ENCODE measurements at places on chromosomes 2 and 18. TPM values are rescaled to one million over a fixed set of nuclear protein-coding genes. Genes with fewer than 3 reads are reported as not detected.

ALPP gene
- 0.82 TPM for total RNA-seq

LRRTM1 gene
- 0.66 TPM for total RNA-seq

PLEK gene
- total RNA-seq: 2.6 TPM

CNDP1 gene
- total RNA-seq: 0.35 TPM

IL37 gene
- not detected for total RNA-seq

UGT1A5 gene
- not detected for total RNA-seq

AQP12A gene
- total RNA-seq: not detected

CYRIA gene
- 13.2 TPM for total RNA-seq

LYPD6 gene
- total RNA-seq: 0.91 TPM

ATP6V1C2 gene
- total RNA-seq: 1.8 TPM

THUMPD2 gene
- total RNA-seq: 15.4 TPM

GCG gene
- not detected for total RNA-seq

GPR75 gene
- 2.8 TPM for total RNA-seq

PAIP2B gene
- 20.1 TPM for total RNA-seq

MIB1 gene
- 46.7 TPM for total RNA-seq

ABCA12 gene
- not detected for total RNA-seq

EMILIN1 gene
- 264 TPM for total RNA-seq

- H3K4me3 ChIP-seq: no peak overlapping the region
- H3K27ac ChIP-seq: no peak overlapping the region
These were observed 10.9 kb downstream of the KLF7 start for GRCh38 chr2:207154556-207155510.

- no peak for DNase-seq
- no peaks in the 10 kb centered on the region for H3K27me3 ChIP-seq
- no peaks in the 10 kb centered on the region for H3K36me3 ChIP-seq
- no peak overlapping the region for H3K4me3 ChIP-seq
- no peak overlapping the region for H3K27ac ChIP-seq
These were observed 106.1 kb upstream of the EML6 start for GRCh38 chr2:54617409-54617808.

DNA sequence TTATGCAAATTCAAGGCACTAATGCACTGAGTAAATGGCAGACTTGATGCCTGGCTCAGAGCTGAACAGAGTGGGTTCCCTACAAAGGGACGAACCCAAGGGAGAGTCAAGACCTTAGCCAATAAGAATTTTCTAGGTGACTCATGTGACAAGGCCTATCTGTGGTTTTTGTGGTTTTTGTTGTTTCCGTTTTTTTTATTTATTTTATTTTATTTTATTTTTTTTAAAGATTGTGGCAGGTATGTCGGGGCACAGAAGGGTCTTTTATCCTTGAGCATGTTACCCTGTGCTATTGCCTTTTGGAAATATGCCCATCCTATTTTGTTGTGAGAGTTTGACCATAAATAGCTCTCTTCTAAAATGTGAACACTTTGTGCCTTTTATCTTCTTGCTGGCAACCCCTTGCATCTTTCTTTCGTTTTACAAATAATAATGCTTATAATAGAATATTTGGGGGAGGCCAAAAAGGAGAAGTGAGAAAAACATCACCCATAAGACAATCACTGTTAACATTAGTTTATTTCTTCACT is 113.4 kb upstream of the AQP4 start:
- no peak overlapping the region for H3K27ac ChIP-seq
- no peaks in the 10 kb centered on the region for H3K36me3 ChIP-seq
- H3K4me1 ChIP-seq: peaks cover 2% of the 10 kb centered on the region
- no peak for DNase-seq
- no peak overlapping the region for H3K4me3 ChIP-seq

DNA sequence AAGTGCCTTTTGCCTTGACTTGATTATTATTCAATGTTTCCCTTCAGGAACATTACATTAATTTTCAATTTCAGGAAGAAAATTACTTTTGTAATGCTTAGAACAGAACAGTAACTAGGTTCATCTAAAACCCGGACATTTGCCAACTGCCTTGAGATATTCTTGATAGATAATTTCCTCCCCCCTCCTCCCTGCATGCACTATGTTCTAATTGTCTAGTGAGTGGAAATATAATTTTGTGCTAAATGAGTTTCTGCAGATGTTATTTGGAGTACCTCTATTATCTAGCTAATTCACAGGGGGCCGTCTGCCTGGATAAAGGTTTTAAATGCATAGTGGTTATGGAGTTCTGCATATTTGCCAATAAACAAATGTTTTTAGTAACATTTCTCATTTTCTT is 200.3 kb upstream of the SLC39A10 start:
- H3K4me1 ChIP-seq: no peaks in the 10 kb centered on the region
- H3K36me3 ChIP-seq: no peaks in the 10 kb centered on the region
- no peak overlapping the region for H3K27ac ChIP-seq
- DNase-seq: no peak
- no peak overlapping the region for H3K4me3 ChIP-seq
- H3K27me3 ChIP-seq: no peaks in the 10 kb centered on the region

DNA sequence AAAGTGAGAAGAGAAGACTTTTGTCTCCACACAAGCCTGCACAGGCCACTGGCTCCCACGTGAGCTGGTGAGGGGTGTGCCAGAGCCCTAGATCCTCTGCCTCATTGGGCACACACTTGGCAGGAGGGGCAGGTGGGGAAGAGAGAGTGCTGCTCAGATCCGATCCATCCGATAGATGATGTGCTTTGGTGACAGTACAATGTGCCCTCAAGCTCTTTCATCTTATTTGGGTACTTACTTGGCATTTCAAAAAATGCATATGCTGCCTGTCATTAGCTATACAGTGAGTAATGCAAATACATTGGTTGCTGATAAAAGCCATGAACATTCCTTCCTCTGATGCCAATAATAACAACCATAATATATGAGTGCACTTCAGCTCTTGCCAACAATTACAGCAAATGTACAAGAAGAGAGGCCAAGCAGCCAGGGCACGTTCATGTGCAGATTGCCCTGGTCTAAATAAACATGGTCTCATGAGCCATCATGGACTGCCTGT is 255.3 kb downstream of the VAPA start:
- no peak overlapping the region for H3K4me3 ChIP-seq
- no peaks in the 10 kb centered on the region for H3K36me3 ChIP-seq
- DNase-seq: no peak

DNA sequence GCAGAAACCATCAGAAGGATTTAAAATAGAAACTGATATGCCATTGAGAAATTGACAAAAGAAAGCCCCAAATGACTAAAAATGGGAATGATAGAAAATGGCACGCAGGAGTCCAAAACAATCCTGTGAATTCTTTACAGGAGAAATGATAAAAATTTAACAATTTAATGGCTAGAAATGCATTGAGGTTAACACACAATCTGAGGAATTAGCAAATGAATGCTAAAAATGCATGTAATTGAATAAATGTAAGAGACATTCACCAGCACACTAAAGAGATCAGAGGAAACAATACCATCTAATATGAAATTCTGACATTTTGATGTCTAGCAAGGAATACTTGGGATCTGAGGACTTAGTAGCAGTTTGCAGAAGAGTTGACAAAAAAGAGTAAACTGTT is 37.0 kb downstream of the MARCHF4 start:
- no peak overlapping the region for H3K27ac ChIP-seq
- peaks cover 6% of the 10 kb centered on the region for H3K4me1 ChIP-seq
- DNase-seq: no peak
- H3K27me3 ChIP-seq: no peaks in the 10 kb centered on the region
- H3K4me3 ChIP-seq: no peak overlapping the region

GRCh38 chr2:161420406-161421074 is 4.4 kb downstream of the TBR1 start:
- no peaks in the 10 kb centered on the region for H3K36me3 ChIP-seq
- H3K27me3 ChIP-seq: peaks cover 2% of the 10 kb centered on the region
- H3K4me1 ChIP-seq: peaks cover 12% of the 10 kb centered on the region

DNA sequence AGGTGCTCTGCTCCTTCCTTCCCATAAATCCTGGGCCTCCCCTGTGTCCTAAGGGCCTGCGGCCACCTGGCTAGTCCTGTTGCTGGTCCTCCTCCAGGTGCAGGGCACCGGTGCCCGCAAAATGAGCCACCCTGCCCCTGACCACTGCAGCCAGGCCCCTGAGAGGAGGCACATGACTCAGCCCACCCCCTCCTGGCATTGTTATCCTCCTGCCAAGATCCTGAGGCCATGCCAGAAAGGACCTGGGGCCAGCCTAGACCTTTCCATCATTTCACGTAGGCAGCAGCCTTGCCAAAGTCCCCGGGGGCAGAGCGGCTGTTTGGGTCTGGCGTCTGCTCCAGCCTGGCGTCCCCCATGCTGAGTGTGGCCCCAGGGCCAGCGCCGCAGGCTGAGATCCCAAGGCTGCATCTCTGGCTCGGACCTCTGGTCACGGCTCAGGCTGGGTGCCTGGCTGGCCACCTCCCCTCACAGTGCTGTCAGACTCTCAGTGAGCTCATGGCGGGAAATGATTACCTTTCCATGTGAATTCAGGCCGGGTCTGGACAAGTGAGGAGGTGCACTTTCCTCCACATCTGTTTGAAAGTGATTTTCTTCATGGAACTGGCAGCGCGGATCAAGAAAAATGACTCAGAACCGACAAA is 81.0 kb downstream of the NDUFA10 start:
- no peak overlapping the region for H3K27ac ChIP-seq
- H3K4me3 ChIP-seq: no peak overlapping the region
- H3K27me3 ChIP-seq: no peaks in the 10 kb centered on the region
- DNase-seq: no peak

GRCh38 chr2:190519975-190520767 is 14.4 kb downstream of the NEMP2 start:
- no peaks in the 10 kb centered on the region for H3K36me3 ChIP-seq
- DNase-seq: no peak

DNA sequence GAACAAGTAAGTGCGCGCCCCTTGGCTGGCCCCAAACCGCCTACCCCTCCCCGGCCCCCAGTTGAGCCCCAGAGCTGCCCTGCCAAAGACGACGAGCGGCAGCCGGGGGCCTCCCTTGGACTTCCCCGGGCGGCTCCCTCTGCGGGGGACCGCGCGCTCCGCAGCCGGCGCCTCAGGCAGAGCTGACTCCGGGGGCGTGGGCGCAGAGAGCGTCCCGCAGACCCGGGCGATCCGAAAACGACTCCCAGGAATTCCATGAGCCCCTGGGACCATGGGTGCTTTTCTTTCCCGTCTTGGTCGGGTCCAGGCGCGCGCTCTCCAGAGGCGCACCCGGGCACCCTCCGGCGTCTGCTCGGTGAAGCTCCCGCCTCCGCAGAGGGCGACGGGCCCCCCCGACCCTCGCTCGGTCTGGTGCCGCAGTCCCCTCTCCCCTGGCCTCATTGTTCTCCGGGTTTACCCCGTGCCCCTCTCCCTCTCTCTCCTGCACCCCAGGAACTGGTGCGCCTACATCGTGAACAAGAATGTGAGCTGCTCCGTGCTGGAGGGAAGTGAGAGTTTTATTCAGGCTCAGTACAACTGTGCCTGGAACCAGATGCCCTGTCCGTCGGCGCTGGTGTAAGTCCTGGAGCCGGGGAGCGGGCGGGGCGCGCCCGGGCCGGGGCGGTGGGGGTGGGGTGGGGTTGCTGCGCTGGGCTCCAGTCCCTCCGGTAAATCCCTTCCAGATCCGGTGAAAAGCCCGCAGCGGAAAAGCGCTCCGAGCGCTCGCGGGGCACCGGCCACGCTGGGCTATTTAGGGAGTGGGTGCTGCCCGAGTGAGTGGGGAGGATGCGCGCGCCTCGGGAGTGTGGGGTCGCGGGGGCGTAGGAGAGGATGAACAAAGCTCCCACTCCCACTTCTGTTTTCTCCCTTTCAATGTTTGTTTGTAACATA is 776 bp downstream of the EMILIN2 start:
- H3K4me1 ChIP-seq: peaks cover 4% of the 10 kb centered on the region
- peak overlapping the region; percentile 83 for H3K27ac ChIP-seq
- peak overlapping the region; percentile 56 for H3K4me3 ChIP-seq
- no peaks in the 10 kb centered on the region for H3K27me3 ChIP-seq

DNA sequence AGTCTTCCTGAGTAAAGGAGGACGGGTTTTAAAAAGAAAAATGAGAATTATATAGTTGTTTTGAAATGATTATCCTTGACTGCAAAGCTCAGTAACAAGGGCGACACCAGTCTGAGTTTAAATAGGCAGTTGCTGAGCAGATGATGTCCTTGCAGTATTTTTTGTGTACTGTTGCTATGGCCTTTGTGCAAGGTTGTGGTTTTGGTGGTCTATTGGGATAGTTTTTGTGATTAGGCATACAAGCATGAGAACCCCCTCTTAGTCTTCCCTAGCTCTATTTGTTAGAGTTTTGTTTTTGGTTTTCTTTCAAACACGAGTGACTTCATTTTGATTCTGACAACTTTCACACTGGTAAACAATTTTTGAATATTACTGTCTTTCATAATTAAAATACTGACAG is 64.1 kb downstream of the TAF4B start:
- no peaks in the 10 kb centered on the region for H3K27me3 ChIP-seq
- no peaks in the 10 kb centered on the region for H3K4me1 ChIP-seq
- no peaks in the 10 kb centered on the region for H3K36me3 ChIP-seq
- no peak overlapping the region for H3K4me3 ChIP-seq
- DNase-seq: no peak

GRCh38 chr2:109368798-109369197 is 239.8 kb downstream of the SH3RF3 start:
- H3K27me3 ChIP-seq: no peaks in the 10 kb centered on the region
- peak; percentile 19 for DNase-seq
- no peak overlapping the region for H3K4me3 ChIP-seq
- H3K36me3 ChIP-seq: no peaks in the 10 kb centered on the region
- no peak overlapping the region for H3K27ac ChIP-seq

- H3K27me3 ChIP-seq: no peaks in the 10 kb centered on the region
- no peak overlapping the region for H3K4me3 ChIP-seq
- H3K4me1 ChIP-seq: peaks cover 5% of the 10 kb centered on the region
- H3K36me3 ChIP-seq: no peaks in the 10 kb centered on the region
- DNase-seq: no peak
- no peak overlapping the region for H3K27ac ChIP-seq
These were observed 32.2 kb upstream of the RBM44 start for GRCh38 chr2:237766340-237766739.

DNA sequence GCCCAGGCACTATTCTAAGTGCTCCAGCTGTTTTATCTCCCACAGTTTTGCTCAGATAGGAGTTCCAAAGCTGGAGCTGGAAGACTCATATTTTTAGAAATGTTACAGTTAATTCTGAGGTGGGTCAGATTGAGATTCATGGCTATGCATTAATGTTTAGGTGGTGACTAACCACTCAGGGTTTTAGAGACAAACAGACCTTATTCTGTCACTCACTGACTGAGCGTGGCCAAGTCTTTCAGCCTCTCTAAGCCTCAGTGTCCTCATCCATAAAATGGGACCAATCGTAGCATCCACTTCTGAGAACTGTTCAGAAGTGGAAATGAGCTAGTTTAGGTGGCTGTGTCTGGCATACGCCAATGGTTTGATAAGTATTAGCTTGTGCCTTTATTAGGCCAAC is 4.3 kb upstream of the CASP8 start:
- DNase-seq: no peak
- H3K27ac ChIP-seq: no peak overlapping the region
- H3K27me3 ChIP-seq: no peaks in the 10 kb centered on the region
- peaks cover 5% of the 10 kb centered on the region for H3K4me1 ChIP-seq
- H3K4me3 ChIP-seq: no peak overlapping the region

- DNase-seq: no peak
- H3K4me1 ChIP-seq: no peaks in the 10 kb centered on the region
- H3K36me3 ChIP-seq: no peaks in the 10 kb centered on the region
- H3K4me3 ChIP-seq: no peak overlapping the region
- H3K27me3 ChIP-seq: no peaks in the 10 kb centered on the region
These were observed 336.6 kb downstream of the SMAD2 start for GRCh38 chr18:47593744-47594472.
